ENCODE measurements at places on chromosomes 5 and 9.

DNA sequence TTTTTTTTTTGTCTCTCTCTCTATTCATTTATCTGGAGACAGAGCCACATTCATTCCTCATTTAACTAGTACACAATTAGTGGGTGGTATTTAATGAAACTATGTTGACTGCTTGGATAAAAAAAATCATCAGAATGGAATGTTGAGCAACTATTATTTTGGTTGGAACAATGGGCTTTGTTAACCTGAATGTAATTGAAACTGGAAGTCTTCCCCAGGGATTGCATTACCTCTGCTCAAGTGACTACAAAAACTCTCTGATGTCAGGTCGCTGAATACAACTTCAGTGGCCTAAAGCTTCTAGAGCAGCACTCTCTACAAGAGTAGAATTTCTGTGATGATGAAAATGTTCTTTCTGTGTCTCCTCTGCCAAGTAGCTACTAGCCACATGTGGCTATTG is 295.8 kb downstream of the DEPDC1B start:
- DNase-seq: no peak

DNA sequence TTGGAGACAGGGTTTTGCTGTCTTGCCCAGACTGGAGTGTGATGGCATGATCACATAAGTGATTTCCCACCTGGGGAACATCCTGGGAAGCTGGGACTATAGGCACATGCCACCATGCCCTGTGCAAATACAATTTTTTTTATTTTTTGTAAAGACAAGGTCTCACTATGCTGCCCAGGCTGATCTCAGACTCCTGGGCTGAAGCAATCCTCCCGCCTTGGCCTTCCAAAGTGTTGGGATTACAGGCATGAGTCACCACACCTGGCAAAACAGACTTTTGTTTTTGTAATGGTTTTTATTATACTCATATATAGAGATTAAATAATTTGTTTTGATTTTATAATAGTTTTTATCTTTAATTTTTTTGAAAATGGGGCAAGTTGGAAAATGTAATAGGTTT is 14.7 kb downstream of the DNAJC25 start:
- no peak for DNase-seq

DNA sequence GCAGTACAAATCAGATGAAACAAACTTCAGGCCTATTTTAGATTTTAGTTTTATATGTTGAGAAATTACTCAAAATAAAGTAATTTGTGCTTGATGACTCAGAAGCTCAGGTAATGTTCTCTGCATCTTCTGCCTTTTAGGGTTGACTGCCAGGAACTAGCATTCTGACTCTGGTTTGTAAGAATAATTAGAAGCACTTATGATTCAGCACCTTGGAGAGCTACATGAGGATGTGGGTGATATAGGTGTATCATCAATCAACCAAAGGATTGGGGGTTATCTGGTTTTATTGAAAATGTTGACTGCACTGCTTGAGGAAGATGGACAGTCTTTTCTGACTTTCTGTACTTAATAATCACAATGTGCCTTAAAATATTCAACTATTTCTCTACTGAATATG is 118.7 kb upstream of the SGCD start:
- no peak for DNase-seq

GRCh38 chr9:116907989-116908388 is 220.9 kb downstream of the TRIM32 start:
- DNase-seq: no peak

All from COR-L47 (cell line).